M059J (cell line): ENCODE measurements at places on chromosomes 11 and 22.

GRCh38 chr11:75603791-75604736 is 42.0 kb downstream of the SERPINH1 start:
- DNase-seq: peak; percentile 91

DNA sequence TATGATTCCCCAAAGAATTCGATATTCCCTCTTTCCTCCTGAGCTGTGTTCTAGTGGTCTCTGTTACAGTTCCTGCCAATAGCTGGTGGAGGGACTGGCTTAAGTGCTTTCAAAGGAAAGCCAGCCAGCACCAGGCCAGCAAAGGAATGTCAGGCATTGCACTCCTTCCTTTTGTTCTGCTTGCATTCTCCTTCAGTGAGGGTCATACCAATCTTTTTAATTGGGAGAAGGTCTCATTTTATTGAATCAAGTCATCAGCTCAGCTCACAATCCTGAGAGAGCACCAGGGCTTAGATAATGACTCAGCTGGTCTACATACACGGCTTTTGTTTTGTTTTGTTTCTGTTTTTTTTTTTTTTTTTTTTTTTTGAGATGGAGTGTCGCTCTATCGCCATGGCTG is 222.9 kb downstream of the NAV2 start:
- peak; percentile 95 for DNase-seq

DNA sequence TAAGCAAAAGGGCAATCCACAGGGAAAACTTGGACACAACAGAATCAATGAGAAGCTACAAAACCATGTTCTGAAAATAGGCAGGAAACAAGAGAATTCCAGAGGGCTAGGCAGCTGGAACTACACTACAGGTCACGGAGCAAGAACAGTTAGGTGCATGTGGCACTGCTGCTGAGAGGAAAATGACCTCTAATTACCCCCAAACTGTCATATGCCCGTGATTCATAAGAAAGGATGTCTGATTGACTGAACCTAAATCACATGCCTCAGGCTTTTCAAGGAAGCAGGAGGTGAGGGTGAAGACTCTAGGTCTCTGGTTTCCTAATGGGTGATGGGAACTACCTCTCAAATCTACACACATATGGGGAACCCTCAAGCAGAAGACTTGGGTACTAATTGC is 17.9 kb upstream of the RRAS2 start:
- DNase-seq: peak; percentile 79

GRCh38 chr22:35430897-35431322 is 31.0 kb downstream of the MCM5 start:
- peak; percentile 85 for DNase-seq

GRCh38 chr22:37331856-37332536 is 49.7 kb downstream of the CYTH4 start:
- no peak for DNase-seq

DNA sequence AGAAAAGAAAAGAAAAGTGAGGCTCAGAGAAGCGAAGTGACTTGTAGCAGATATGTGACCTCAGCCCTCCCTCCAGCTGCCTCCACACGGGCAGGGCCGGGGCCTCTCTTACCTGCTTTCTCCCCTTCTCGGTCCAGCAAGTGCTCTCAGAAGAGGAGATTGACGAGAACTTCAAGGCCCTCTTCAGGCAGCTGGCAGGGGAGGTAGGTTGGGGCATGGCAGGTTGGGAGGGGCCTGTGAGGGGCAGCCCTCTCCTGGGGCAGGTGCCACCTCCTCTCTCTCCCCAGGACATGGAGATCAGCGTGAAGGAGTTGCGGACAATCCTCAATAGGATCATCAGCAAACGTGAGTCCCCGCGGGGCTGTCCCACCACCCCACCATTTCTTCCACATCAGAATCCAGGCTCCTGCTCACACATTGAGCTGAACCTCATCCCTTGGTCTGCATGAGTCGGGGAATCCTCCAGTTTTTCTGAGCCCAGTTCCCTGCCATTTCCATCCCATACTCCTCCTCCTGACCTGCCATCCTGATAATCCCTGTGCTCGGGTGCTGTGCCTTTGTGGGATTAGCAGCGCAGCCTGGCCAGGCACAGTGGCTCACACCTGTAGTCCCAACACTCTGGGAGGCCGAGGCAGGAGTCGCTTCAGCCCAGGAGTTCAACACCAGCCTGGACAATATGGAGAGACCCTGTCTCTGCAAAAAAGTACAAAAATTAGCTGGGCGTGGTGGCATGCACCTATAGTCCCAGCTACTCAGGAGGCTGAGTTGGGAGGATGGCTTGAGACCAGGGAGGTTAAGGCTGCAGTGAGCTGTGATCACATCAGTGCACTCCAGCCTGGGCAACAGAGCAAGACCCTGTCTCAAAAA is 26.4 kb downstream of the CAPN1 start:
- no peak for DNase-seq

DNA sequence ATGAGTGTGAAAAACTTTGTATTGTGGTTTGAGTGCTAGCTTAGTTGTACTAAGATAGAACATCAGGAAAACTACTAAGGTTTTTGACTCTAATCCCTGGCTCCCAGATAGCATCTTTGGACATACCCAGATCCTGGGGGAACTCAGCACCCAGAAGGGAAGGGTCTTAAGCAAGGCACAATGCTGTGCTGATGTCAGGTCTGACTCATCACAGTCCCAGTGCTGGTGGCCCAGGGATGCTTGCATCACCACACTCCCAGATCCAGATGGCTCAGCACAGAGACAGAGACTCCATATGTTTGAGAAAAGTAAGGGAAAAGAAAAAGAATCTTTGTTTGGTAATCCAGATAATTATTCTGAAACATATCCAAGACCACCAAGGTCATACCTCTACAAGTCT is 18.3 kb upstream of the OR56A3 start:
- no peak for DNase-seq

DNA sequence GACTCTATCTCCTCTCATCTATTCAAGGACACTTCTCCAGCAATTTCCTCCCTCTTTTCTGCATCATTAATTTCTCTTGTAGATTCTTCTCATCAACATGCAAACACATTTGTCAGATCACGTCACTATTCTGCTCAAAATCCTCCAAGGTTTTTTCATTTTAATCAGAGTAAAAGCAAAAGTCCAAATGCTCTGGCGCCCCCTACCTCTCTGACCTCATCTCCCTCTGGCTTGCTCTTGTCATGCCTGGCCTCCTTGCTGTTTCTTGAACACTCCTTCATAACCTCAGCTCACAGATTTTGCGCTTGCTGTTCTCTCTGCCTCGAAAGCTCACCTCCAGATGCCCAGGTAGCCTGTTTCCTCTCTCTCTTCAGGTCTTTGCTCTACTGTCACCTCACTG is 22.4 kb downstream of the RTCB start:
- peak; percentile 9 for DNase-seq

DNA sequence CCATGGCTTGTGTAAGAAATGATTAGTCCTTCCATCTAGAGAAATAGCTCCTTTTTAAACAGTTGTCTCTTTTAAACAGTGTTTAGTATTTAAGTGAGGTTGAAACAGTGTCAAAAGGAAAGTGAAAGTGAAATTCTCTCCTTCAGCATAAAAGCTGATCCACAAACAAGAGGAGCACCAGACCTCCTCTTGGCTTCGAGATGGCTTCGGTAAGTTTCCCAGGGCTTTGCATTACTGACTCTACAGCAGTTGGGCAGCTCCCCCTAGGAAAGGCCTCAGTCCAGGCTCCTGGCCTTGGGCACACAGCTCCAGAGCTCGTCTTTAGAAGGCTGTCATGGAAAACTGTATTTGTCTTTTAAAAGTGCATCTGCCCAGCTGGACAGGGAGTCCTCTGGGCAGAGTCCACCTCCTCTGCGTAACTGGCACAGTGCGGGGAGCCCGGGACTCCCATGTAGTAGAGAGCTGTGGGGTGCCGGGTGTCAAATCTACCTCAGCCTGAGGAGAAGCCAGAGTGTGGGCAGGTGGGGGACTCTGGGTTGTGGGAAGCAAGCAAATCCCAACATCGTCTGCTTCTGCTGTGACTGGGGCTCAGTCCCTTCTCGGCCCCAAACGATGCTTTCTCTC is at the start of gene PLAAT4:
Gene PLAAT4 (plus strand): TSS at position 140 of the 624 bp plus-strand sequence. CDS start 61 bp downstream, at position 201.
- peak; percentile 74 for DNase-seq

GRCh38 chr11:1450949-1451710 is 35.4 kb downstream of the MOB2 start:
- no peak for DNase-seq

- DNase-seq: no peak
Observed at GRCh38 chr11:985406-985805, 51.1 kb downstream of the MUC6 start.

DNA sequence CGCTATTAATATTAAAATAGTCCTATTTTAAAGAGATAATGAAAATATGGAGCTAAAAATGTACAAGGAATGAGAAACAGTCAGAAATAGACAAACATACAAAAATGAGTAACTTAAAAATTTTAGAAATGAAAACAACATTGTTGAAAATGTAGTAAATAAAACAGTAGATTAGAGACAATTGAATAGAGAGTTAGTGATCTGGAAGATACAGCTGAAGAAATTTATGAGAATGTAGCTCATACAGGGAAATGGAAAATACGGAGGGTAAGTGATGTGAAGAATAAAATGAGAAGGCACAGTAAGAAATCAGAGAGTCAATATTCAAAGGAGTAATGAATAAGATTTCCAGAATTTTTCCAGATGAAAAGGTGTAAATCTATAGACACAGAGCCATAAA is 424.8 kb downstream of the SOX6 start:
- no peak for DNase-seq
